NCI-H524 (cell line): ENCODE measurements at places on chromosomes 2 and 18.

- DNase-seq = no peak
Observed at GRCh38 chr2:12412898-12413305, 303.8 kb upstream of the TRIB2 start.

- DNase-seq = no peak
Observed at GRCh38 chr2:200172944-200173581, 133.4 kb upstream of the SPATS2L start.

DNA sequence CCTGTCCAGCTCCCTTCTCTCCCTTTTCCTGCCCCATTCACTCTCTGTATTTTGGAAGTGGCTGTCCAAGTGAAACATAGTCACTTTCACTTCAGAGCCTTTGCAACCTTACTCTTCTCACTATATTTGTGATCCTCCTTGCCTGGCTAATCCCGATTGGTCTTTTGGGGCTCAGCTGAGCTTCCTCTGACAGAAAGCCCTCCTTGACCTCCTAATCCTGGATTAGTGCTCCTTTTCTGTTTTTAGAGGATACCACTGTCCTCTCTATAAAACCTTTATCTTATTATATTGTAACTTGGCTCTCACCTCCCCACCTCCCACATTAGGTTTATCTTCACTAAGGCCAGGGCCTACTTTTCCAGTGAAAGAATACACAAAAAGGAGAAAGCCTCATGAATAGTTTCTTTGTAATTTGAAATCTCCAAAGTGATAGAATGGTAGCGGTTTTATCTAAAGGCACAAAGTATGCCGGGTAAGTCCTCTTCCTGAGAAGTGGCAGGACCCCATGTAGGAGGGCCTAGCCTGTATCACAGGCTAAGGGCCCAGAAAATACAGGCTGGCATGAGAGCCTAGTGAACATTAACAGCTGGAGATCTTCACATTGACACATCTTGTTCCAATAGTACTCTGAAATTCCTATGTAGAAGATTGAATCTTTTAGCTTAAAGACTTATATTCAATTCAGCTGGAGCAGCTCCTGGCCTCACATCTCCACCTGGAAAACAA is 83.1 kb upstream of the GAREM1 start:
- peak; percentile 22 for DNase-seq

DNA sequence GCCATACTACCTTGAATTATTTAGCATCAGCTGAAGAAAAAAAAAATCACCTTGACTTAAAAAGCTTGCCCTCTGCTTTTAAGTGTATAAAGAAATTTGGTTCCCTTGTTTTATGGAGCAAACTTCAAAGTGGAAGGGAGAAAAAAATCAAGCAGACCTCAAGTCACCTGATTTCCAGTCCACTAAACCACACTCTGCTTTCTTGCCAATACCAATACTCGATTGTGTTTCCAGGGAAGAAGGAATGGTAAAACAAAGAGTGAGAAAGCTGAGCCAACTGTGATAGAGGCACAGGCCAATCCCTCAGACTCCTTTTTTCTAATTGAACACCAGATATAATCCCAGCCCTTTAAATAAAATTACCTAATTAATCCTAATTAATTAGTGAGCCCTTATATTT is 587.3 kb downstream of the ARHGAP15 start:
- no peak for DNase-seq

DNA sequence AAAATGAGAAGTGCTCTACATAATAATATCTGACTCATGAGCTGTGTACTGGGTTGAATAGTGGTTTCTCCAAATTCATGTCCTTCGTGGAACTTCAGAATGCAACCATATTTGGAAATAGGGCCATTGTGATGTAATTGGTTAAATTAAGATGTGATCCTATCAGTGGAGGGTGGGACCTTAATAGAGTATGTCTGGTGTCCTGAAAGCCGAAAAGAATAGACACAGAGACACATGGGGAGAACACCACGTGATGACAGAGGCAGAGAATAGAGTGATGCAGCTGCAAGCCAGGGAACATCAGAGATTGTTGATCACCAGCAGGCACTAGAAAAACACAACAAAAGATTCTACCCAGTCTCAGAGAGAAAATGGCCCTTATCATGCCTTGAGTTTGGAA is 310.1 kb downstream of the EXOC6B start:
- DNase-seq = no peak

DNA sequence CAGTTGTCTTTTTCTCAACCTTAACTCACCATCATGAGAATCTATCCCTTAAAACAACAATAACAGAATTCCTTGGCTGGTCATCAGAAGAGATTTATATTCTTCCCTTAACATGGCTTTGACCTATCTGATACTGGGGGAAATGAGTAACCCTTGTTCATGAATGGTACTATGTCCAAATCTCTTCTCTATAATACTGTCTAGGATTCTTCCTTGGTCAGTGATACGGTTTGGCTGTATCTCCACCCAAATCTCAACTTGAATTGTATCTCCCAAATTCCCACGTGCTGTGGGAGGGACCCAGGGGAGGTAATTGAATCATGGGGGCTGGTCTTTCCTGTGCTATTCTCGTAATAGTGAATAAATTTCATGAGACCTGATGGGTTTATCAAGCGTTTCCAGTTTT is 282.0 kb upstream of the SIX2 start:
- no peak for DNase-seq

DNA sequence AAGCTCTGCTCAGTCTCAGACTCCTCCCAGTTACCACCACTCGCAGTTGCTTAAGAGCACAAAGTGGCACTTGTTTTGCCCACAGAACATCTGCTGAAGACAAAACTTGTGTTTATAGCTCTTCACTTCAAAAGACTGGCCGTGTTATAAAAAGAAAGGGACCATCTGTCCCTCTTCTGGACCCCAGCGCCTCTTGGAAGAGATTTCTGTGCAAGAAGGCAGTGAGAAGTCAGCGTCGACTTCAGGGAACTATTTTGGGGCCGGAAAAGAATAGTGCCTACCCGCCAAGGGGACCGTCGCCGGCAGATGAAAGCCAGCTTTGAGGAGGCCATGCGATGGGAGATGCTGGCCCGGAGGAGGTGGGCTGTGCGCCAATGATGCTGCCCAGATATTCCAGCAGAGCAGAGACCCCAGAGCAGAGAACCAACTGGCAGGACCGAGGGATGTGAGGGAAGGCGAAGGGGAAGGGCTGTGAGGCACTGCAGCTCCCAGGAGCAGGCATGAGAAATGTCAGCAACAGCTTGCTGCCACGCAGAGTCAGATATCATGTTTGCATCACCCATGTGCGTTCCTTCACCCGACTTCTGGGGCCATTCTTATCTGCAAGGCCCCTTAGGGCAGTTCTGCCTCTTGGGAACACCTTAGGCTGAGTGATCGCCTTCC is 270.9 kb downstream of the ATAD2B start:
- DNase-seq = peak; percentile 95

DNA sequence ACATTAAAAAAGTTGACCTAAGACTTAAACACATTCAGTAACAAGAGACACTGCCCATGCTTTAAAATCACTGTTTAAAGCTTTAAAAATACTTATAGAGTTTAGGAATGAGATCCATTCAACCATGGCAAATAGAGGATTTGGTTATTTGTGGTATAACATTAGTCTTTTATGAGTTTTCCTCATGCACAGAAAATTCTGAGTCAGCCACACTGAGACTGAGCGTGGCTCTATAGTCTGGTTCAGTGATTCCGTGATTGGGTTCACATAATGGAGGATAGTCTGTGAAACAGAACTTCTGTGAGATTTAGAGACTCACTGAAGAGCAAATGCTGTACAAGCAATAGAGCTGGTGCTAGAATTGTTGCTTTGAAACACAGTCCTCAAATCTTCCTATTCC is 1502.4 kb upstream of the PIK3C3 start:
- DNase-seq = no peak

GRCh38 chr2:33015421-33016142 is 68.8 kb downstream of the LTBP1 start:
- no peak for DNase-seq

GRCh38 chr18:30359521-30359920 is 683.0 kb downstream of the DSC3 start:
- no peak for DNase-seq

DNA sequence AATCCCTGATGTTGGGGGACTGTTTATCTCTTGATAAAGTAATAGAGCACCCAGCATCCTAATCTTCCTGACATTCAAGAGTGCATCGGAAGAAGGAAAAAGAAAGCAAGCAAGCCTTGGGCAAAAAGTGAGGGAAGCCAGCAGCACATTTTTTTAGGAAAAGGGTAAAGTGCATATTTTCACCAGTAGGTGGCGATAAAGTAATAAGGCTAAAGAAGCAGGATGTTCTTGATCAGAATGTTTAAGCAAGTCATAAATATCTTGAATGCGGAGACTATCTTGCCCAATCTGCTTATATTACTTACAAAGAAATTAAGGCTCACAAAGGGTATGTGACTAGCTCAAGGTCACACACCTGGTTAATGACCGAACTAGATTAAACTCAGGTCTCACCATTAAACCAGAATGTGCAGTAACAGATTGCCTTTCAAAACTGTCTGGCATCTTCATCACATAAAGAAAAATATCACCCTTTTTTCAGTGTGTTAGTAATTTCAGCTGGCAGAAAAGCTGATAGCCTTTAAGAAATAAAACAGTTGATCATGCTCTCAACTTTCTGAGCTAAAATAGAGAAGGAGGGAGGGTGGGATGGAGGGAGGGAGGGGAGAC is 83.8 kb downstream of the VIT start:
- no peak for DNase-seq

DNA sequence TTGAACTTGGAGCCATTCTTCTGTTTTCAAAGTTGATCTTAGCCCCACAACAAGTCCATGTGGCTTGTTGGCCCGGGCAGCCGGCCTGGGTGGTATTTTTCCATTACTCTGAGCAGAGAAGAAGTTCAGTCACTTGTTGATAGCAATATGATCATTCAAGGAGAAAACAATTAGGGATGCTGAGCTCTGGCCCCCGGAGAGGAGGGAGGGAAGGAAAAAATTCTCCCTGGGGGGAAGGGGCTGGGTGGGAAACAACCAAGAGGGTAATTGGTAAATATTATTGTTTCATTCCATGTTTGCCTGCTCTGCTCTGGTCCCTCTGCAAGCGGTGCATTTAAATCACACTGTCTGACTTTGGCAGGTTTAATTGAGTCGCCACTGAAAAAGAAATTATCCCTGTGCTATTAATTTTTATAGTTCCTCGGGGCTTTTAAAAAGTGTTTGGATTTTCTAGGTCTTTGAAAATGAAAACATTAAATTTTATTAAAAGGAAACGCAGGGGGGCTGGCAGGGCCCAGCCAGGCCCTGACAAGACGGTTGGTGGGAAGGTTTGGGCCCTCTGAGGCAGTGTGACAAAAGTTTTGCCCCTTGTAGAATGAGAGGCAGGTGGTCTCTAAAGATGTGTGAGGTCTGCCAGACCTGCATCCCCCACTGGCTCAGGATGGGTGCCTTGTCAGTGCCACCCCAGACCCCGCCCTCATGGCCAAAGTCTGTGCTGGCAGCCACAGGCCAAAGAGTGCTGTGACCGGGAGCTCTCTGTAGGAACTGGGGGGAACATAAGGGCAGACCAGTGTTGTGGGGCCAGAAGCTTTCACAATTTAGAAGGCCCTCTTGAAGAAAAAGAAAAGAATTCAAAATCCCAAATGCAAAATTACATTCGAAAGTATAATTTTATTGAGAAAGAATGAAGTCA is 52.5 kb upstream of the SLC14A2 start:
- DNase-seq = no peak

GRCh38 chr2:136117391-136117841 is 533 bp downstream of the CXCR4 start:
- peak; percentile 70 for DNase-seq

GRCh38 chr2:189024901-189025618 is 50.9 kb downstream of the COL3A1 start:
- no peak for DNase-seq

DNA sequence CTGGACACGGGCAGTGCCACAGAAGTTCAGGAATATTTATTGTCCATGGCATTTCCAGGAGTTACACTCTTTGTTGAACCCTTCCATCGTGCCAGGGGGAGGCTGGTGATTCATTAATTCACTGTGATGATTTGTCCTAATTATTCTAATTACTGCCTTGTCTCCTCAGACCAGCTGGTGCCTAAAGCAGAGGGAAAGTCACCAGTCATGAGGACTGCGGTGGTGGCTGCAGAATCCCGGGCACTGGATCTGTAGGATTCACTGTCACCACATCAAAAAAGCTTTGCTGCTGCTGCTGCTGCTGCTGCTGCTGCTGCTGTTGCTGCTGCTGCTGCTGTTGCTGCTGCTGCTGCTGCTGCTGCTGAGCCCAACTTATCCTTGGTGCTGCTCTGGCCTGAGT is 908.2 kb downstream of the TSN start:
- peak; percentile 15 for DNase-seq

- DNase-seq = no peak
Observed at GRCh38 chr2:195368249-195369217, 288.5 kb upstream of the SLC39A10 start.

DNA sequence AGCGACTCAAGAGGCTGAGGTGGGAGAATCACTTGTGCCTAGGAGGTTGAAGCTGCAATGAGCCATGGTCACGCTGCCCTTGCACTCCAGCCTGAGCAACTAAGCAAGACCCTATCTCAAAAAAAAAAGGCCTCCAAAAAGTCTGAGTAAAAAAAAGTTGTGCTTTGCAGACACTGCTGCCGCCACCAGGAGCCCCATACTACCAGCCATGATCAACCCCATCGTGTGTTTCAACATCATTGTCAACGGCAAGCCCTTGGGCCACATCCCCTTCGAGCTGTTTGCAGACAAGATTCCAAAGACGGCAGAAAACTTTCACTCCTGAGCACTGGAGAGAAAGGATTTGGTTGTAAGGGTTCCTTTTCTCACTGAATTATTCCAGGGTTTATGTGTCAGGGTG is 137.1 kb downstream of the INO80D start:
- DNase-seq = no peak

GRCh38 chr2:109387221-109387735 is 226.5 kb downstream of the SEPTIN10 start:
- no peak for DNase-seq

DNA sequence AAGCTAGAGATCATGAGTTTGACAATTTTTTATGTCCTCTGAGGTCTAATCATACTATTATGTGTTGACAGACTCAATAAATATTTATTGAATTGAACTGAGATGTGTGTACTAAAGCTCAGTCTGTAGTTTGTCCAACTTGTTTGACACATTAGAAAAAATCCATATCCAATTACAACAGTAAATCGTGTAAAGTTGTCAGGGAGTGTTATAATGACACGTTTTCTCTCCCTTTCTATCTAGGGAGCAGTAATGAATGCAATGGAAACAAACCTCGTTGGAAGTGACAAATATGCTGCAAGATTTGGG is 28.4 kb downstream of the ITGA4 start:
- no peak for DNase-seq
